ENCODE measurements at places on chromosomes 3 and 15. TPM values are rescaled to one million over a fixed set of nuclear protein-coding genes. Genes with fewer than 3 reads are reported as not detected.

- H3K27me3 ChIP-seq = peaks cover 56% of the 10 kb centered on the region
- peak; percentile 41 for DNase-seq
- H3K4me1 ChIP-seq = no peaks in the 10 kb centered on the region
- no peak overlapping the region for H3K27ac ChIP-seq
Measured at GRCh38 chr3:10753964-10754363, 62.1 kb upstream of the SLC6A11 start.

- no peak for DNase-seq
- H3K4me3 ChIP-seq = no peak overlapping the region
- H3K27me3 ChIP-seq = no peaks in the 10 kb centered on the region
- no peak overlapping the region for H3K27ac ChIP-seq
Measured at GRCh38 chr3:32316319-32316718, 75.3 kb upstream of the CMTM7 start.

- no peak overlapping the region for H3K4me3 ChIP-seq
- H3K4me1 ChIP-seq = peaks cover 20% of the 10 kb centered on the region
- no peak overlapping the region for H3K27ac ChIP-seq
- no peak for DNase-seq
- no peaks in the 10 kb centered on the region for H3K36me3 ChIP-seq
Measured at GRCh38 chr3:120470870-120471269, 20.1 kb upstream of the FSTL1 start.

The ABCF3 gene
- total RNA-seq = 121 TPM

The CLDN1 gene
- total RNA-seq = 822 TPM

The GRAMD1C gene
- total RNA-seq = 25.5 TPM

Data from suprapubic skin (tissue), 4 donors.